ENCODE measurements at places on chromosomes 12 and 14.

- no peak for DNase-seq
Observed at GRCh38 chr12:45273717-45274271, 57.9 kb downstream of the ANO6 start.

- DNase-seq: peak; percentile 54
Observed at GRCh38 chr12:8544295-8544694, 3.6 kb upstream of the CLEC4E start.

- DNase-seq: no peak
Observed at GRCh38 chr12:93122569-93123091, 193.5 kb upstream of the EEA1 start.

- no peak for DNase-seq
Observed at GRCh38 chr12:1977109-1977508, 27.1 kb downstream of the DCP1B start.

DNA sequence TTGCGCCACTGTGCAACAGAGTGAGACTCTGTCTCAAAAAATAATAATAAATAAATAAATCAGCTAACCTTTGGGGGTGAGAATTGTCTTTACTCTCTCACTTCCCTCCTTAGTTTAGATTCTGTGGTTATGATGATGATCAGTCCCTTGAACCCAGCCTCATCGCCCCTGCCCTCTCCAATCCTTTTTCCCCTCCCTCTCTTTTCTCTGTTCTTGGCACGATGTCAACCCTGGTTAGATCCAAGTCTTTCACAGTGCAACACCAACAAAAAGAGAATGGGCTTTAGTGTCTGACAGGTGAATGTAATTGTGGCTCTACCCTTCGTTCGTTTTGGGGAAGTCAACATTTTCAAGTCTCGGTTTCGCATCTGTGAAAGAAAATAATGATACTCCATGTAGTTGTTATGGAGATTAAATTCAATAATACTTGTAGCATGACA is 59.0 kb downstream of the NTN4 start:
- DNase-seq: no peak

GRCh38 chr12:6324936-6325750 is 14.7 kb downstream of the PLEKHG6 start:
- no peak for DNase-seq

- peak; percentile 38 for DNase-seq
Observed at GRCh38 chr14:75283162-75283832, 4.7 kb downstream of the FOS start.

- no peak for DNase-seq
Observed at GRCh38 chr12:29781705-29782266, 2.0 kb downstream of the TMTC1 start.

DNA sequence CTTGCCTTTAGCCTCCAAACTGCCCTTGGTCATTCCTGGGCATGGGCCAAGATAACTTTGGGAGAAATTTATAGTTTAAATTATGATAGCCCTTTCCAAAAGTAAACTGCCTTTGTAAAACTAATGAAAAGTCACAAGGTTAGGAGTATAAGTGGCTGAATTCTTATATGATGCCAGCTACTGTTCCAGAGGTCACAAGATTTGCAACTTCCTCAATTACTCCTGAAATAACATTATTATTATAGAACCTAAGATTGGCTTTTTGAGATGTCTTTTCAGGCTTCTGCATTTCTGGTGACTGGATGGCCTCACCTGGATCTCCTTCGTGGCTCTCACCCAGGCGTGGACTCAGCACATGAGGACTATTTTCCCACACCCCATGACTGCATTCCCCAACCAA is 55.0 kb downstream of the OSBPL8 start:
- no peak for DNase-seq

- DNase-seq: peak; percentile 67
Observed at GRCh38 chr12:116924558-116925453, 14.1 kb downstream of the FBXW8 start.

DNA sequence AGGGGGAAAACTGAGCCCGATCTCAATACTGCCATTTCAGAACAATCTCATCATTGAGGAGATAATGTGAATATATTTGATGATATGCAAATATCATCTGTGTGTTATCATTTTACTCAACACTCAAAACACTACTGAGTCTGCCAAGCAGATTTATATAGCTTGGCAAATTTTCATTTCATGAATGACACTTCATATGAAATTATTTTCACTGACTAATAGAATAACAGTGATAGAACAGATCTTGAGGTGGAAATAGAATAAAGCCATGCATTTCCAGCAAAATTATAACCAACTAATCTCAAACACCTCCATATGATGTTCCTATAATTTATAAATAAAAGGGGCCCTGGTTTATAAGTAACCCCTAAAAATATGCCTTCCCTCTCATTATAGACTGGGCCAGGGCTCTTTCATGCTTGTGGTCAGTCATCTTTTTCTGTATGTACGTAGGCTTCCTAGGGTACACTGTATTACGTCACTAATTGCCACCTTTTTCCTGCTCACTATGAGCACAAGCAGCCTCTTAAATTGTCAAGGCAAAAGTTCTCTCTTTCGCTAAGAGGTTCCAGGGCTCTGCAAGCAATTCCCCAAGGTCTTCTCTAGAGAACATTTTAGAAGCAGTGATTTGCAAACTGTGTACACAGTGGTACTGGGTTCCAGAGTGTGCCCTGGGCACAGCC is 197.1 kb upstream of the FOXN3 start:
- peak; percentile 29 for DNase-seq

DNA sequence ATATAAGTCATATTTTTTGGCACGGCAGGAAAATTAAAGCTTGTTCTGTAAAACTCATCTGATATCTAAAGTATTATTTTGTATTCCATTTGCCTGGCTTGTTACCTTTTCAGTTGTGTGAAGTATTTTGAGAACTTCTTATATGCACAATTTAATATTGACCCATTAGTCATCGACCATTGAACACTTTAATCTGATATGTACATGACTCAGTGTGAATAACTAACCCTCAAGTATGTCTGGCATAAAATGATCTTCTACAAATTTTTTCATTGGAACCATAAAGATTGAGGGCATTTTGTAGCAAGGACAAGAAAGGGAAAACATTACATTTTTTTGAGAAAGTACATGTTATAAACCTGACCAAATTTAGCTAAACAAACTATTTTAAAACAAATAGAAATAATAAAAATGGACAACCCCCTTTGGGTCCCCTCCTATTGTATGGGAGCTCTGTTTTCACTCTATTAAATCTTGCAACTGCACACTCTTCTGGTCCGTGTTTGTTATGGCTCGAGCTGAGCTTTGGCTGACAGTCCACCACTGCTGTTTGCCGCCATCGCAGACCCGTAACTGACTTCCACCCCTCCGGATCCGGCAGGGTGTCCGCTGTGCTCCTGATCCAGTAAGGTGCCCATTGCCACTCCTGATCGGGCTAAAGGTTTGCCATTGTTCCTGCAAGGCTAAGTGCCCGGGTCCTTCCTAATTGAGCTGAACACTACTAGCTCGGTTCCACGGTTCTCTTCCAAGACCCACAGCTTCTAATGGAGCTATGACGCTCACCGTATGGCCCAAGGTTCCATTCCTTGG is 118.8 kb downstream of the SLC6A15 start:
- DNase-seq: no peak

DNA sequence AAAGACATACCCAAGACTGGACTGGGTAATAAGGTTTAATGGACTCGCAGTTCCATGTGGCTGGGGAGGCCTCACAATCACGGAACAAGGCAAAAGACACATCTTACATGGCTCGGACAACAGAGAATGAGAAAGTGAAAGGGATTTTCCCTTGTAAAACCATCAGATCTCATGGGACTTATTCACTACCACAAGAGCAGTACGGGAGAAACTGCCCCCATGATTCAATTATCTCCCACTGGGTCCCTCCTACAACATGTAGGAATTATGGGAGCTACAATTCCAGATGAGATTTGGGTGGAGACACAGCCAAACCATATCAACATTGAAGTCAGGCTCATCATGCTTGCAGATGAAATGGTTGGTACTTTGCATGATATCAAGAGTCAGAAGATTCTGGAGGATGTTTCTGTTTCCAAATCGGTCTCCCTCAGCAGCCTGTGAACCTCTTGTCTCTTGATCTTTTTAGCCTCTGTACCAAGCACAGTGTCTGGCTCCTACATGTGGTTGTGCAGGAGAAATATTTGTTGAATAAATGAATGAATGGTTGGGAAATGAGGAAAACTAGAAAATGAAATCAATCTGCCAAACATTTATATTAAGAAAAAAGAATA is 98.6 kb downstream of the VRK1 start:
- no peak for DNase-seq

DNA sequence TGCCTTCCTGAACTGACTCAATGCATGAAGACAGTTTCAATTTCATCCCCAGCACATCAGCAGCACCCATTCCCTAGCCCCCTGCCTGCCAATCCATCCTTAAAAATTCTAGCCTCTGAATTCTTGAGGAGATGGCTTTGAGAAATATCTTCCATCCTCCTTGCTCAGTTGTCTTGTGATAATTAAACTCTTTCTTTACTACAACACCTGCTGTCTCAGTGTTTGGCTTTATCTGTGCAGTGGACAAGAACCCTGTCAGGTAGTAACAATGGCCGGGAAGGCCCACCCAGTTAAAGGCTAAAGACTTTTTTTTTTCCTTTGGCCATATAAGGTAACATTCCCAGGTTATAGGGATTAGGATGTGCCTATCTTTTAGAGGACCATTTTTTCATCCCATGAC is 114.4 kb upstream of the NAP1L1 start:
- DNase-seq: no peak

- DNase-seq: no peak
Observed at GRCh38 chr12:116718655-116719454, 19.0 kb downstream of the SPRING1 start.

- DNase-seq: peak; percentile 57
Observed at GRCh38 chr12:17992002-17992656, 97.9 kb downstream of the RERGL start.

DNA sequence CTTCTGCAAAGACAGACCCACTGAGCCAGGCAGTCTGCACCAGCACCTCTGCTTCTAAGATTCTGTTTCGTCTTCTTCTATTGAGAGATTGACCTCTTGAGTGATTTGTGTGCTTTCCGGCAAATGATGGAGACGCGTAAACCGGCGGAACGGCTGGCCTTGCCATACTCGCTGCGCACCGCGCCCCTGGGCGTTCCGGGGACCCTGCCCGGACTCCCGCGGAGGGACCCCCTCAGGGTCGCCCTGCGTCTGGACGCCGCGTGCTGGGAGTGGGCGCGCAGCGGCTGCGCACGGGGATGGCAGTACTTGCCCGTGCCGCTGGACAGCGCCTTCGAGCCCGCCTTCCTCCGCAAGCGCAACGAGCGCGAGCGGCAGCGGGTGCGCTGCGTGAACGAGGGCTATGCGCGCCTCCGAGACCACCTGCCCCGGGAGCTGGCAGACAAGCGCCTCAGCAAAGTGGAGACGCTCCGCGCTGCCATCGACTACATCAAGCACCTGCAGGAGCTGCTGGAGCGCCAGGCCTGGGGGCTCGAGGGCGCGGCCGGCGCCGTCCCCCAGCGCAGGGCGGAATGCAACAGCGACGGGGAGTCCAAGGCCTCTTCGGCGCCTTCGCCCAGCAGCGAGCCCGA is 703 bp downstream of the ASCL4 start:
- no peak for DNase-seq

DNA sequence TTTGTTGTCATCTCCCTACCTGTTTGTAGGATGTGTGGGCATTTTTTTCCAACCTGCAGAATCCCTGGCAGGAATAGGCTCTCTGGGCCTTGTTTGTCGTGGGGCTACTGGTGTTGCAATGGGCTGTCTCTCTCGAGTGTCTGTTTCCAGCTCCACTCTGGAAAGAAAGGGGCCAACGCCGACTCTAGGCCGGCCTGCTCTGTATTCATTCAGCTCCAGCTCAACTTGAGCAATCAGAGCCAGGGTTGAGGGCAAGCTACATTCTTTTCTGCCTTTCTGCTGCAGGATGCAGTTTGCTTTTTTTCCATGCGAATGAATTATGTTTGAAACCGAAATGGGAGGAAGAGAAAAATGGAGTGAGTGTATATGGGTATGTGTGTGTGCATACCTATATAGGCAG is 2.3 kb downstream of the JDP2 start:
- DNase-seq: no peak

DNA sequence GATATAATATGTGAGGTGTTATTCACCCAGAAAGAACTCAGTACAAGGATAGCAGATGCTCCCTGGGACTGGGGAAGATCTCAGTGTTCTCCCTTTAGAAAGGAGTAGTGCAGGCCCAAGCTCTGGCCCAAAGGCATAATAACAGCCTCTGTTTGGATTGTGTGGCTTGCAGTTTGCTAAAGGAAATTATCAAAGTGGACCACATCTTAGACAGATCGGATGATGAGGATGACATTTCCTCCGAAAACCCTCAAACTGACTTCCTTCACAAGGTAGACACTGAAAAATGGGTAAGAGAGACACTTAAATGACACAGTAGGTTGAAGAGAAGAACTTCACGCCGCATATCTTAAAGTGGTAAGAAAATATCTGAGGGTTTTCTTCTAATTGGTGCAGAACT is 26.1 kb downstream of the SMCO2 start:
- no peak for DNase-seq

DNA sequence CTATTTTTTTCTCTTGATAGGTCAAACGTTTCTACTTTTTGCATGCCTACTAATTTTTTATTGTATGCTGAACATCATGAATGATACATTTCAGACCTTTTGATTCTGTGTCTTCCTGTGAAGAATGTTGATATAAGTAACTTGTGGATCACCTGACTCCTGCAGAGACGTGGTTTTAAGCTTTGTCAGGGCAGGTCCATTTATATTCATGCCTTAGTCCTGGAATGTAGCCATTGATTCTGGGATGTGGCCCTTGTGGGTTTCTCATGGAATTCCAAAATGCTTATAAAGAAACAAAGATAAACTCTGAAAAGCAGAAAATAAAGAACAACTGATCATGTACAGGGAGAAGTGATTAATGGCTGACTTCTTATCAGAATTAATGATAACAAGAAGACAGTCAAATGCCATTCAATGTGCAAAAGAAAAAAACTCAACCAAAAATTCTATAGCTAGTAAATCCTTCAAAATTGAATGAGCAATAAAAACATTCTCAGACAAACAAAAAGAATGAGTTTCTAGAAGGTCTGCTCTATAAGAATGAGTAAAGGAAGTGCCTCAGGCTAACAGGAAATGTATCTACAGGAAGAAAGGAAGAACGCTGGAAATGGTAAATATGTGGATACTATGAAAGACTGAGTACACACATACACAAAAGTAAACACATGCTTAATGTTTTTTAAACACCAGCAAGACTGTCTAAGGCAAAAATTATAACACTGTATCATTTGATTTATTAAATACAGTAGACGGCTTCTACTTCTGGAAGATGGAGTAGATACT is 284.8 kb upstream of the DIO3 start:
- no peak for DNase-seq

DNA sequence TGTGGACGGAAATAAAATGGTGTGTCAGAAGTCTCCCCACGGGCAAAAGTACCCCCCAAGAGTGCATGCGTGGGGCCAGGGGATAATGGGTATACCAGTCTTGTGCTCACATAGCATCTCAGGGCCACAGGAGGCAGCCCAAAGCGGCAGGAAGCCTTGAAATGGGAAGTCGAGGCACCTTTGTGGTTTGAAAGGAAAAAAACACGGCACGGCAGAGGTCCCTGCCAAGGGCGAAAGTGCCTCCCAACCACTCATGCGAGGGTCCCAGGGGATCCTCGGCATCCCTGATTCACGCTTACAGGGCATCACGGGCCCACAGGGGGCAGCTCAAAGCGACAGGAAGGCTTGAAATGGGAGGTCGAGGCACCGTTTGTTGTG is 583.2 kb downstream of the ALG10 start:
- no peak for DNase-seq

- DNase-seq: no peak
Observed at GRCh38 chr14:93712838-93713724, 75.2 kb downstream of the PRIMA1 start.
